ENCODE measurements at places on chromosomes 4 and X. TPM values are rescaled to one million over a fixed set of nuclear protein-coding genes. Genes with fewer than 3 reads are reported as not detected.

Gene TMPRSS11D
- not detected for polyA plus RNA-seq

Gene PAGE2B
- not detected for polyA plus RNA-seq

Gene GPAT3
- polyA plus RNA-seq: 49.2 TPM

GRCh38 chrX:123698979-123699520 lies 33.8 kb downstream of the THOC2 start:
- DNase-seq: no peak

DNA sequence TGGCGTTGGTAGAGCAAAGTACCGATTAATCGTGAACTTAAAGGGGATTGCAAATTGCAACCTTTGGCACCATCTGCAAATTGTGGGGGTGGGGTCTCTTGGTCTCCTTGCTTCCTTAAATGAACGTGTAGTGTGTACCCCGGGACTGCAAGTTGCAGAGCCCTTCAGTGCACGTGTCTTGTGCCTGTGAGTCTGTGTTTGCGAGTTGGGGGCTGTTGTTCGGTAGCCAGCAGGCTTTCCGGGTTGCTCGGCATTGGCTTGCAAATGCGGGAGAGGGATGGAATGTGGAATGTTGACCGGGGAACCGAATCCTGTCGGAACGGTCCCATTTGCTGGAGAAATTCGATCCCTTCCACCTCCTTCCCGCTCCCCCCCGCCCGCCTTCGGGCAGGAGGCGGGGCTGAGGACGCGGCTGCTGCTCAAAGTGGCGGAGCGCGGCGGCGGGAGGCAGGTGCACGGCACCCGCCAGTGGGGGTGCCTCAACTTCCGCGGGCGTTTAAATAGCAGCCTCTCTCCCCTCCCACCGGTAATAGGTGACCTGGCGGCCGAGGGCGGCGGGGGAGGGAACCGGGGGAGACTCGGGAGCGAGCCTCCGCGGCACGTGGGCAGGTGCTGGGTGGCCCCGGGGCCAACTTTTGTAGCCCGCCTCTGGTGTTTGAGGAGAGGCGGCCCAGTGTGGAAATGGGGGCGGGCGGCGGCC lies 1.5 kb downstream of the JADE1 start:
- DNase-seq: peak; percentile 87

Gene HSD17B13
- 0.03 TPM for polyA plus RNA-seq

- no peak for DNase-seq
Measured at GRCh38 chrX:124358800-124359383, 12.5 kb downstream of the SH2D1A start.

Gene SLC6A14
- not detected for polyA plus RNA-seq

- no peak for DNase-seq
Measured at GRCh38 chr4:64893205-64893604, 484.0 kb upstream of the TECRL start.

DNA sequence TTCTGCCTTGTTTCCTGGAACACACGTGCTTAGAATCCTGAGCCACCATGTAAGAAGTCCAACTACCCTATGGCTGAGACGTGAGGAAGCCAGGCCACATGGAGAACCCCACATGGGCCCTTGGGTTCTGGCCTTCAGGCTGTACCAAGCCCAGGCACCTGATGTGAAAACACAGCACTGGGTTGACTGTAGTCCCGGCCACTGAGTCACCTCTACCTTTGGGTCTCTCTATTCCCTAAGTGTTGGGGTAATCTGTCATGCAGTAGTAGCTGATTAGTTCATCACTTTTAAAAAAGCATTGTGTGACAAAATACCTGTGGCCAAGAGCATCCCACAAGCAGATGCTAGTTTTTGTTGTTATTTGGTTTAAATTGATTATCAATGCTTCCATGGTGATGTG lies 24.3 kb downstream of the CFAP97 start:
- no peak for DNase-seq

Gene PDLIM5
- 426 TPM for polyA plus RNA-seq

- DNase-seq: no peak
Measured at GRCh38 chrX:8235026-8235425, 64.0 kb upstream of the VCX2 start.

Gene P2RY10
- polyA plus RNA-seq: not detected

DNA sequence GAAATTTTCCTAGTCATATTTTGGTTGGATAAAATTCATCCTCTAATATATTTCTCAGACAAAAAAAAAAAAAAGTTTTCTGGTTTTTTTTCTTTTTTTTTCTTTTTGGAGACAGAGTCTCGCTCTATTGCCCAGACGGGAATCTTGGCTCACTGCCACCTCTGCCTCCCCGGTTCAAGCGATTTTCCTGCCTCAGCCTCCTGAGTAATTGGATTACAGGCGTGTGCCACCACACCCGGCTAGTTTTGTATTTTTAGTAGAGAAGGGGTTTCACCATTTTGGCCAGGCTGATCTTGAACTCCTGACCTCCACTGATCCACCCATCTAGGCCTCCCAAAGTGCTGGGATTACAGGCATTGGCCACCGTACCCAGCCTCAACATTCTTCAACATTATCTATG lies 432.7 kb upstream of the PABPC4L start:
- no peak for DNase-seq

DNA sequence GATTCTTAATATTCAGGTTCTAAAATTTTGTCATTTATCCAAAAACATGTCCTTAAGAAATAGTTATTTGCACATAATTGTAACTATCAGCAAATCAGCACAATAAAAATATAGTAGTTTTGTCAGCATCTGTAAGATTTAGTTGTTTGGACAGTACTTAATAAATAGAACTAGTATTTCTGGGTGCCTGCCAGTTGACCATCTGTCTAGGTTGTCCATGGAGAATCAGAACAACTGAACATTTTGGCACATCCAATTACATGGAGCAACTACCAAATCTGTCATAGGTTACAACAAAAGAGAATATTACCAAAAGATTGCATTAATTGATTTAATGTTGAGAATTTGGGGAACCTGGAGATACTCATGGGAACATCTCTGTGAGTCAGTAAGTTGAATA lies 305.5 kb upstream of the TACR3 start:
- no peak for DNase-seq
